Psoas muscle (tissue), 8 donors: ENCODE measurements at places on chromosomes 4 and X.
A peak's percentile ranks its signal among the peaks of the same experiment; 100 is the strongest.

GRCh38 chrX:111102636-111103035, 6.6 kb downstream of the PAK3 start:
- DNase-seq: no peak

DNA sequence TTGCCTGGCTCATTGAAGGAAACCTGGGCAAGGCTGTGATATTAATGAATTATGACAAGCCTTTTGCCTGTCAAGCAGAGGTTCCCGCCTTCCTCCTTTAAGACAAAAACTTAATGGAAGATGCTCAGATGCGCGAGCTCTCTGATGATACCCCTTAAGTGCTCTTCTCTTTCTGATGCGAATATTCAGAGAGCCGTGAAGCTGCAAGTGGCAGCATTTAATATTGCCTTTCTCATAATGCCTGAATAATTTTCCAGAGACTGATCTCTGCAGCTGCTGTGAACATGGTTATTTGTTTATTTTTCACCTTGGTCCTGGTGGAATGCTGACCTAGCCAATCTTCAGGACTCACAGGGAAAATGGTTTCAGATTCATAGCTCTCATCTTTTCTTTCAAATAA, 251.8 kb downstream of the TENM3 start:
- no peak for DNase-seq

GRCh38 chrX:136215559-136215958, 35.6 kb downstream of the MAP7D3 start:
- no peak for DNase-seq

GRCh38 chr4:61296144-61296543, 96.0 kb downstream of the ADGRL3 start:
- no peak for DNase-seq

DNA sequence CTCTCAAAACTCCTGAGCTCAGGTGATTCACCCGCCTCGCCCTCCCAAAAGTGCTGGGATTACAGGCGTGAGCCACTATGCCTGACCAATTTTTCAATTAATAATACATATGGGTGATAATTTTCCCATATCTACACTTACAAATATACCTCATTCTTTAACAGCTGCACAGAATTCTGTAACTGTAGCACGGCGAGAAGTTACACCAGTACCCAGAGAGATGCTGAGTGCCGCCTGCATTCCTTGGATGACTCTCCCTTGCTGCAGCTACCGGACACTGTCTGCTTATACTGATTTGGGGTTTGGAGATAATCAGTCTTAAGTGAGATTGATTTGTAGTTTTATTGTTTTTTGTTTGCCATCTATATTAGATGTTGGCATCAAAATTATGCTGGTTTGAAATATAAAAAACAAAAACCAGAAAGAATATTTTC, 5.8 kb downstream of the TIFA start:
- no peak for DNase-seq

GRCh38 chr4:66123831-66124413, 453.6 kb upstream of the EPHA5 start:
- no peak for DNase-seq

- DNase-seq: no peak
Observed at GRCh38 chrX:40872351-40872750, 137.0 kb upstream of the MED14 start.

DNA sequence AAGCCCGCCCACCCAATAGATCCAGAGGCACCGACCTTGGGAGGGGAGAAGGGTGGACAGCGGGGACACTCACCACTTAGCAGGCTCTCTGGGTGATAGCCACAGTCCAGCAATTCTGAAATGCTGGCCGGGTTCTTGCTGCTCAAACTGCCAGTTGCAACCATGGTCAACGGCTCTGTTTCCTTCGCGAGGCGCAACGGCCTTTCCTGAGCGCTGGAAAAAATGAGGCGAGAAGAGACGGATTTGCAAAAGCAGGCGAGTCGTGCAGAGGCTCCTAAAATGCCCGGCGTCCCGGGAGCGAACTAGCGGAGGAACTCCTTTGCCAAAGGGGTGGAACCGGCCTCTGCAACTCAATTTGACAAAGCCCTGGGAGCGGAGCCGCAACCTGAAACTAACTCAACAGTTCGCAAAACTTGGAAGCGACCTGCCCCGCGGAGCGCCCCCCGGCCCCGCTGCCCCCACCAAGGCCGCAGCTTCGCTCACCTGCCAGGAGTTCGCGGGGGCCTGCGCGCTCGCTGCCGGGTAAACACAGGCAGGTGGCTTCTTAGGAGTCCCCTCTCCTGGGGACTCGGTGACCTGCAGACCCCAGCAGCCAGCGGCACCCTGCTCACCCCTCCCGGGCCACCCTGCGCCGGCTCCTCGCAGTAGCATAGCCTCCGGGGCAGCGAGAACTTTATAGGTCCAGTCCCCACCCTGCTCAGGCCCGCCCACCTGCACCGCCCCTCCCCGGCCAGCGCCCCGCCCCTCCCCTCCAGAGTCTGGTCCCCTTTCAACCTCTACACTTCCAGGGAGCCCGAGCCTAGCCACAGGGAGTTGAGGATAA, at the start of gene DDIT4L:
Gene DDIT4L, minus strand, starts transcription at position 649 of the 823 bp plus-strand sequence. Its CDS starts 485 bp downstream, at position 164.
- peak; percentile 69 for DNase-seq

GRCh38 chr4:158818560-158819140, 49.8 kb downstream of the FNIP2 start:
- DNase-seq: no peak

- DNase-seq: no peak
Observed at GRCh38 chr4:155911905-155912304, 8.4 kb downstream of the TDO2 start.

DNA sequence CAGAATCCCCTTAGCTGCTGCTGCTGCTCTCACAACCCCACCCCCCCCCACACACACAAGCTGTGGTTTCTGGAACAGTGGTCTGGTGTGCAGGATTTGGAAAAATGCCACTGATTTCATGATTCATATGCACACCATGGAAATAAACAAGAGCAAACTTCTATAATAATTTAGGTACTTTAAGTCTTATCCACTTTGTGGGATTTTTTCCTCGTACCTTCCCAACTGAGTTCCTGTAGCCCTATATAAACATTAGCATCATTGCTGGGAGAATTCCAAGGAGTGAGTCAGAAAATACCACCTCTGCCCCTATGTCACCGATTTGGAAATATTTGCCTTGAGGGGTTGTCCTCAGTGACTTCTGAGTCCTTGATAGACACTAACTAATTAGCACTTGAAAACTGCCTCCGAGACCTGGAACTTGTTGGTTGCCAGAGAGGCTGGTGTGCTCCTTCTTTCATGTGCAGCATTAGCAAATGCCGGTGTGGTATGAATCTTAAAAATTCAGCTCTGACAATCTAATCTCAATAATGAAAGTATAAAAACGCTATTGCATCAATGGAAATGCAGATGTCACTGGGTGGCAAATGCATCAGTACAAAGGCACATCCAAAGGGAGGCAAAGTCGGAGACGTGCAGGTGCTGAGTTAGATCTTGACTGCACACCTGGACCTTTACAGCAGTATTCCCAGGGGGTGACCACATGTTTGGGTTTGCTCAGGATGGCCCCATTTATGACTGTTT, 61.8 kb downstream of the CPE start:
- no peak for DNase-seq

- no peak for DNase-seq
Observed at GRCh38 chrX:137401092-137401491, 164.8 kb upstream of the ZIC3 start.

DNA sequence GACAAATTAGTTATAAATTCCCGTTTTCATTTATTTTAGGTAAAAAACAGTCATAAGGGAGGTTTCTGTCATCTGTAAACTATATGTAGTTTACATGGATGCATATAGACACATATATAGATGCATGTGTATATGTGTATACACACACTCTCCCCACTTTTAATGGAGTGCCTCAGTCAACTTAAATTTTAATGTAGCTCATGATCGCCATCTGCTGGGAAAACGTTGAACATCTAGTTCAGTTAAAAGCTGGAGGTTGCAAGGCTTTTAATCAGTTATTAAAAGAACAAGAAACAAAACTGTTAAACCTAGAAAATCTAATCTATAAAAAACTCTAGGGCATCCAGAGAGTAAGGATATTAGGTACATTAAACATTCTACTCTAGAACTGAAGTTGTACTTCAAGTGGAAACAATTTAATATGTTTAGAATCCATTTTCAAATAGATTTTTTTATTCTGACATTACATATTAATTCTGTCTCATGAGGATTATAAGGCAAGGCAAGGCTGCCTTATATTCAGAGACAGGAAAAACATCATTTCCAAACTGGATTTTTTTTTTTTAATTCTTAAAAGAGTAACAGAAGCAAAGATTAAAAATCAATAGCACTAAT, 122.6 kb downstream of the SHISA3 start:
- DNase-seq: no peak

DNA sequence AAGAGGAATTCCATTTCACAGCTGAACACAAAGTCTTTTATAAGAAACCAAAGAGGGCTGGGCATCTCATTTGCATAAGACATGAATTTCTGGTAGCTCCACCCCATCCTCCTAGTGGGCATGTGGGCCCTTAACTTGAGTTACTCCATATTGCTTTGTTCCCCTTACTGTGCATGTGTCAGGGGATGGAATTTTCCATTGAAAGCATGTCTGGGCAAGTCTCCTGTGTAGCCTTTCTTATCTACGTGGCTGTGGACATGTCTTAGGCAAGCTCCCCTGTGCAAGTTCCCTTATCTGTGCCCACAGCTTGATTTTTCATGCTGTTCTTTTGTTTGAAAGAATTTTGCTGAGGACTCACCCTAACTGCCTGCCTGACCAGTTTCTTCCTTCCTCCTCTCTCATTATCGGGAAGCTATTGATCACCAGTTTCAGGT, 123.5 kb upstream of the JADE1 start:
- no peak for DNase-seq

- DNase-seq: peak; percentile 41
Observed at GRCh38 chrX:103376118-103376978, at the start of gene BEX3. BEX3 (plus strand) TSS chrX:103376538; CDS start chrX:103377522, 984 bp downstream.

- no peak for DNase-seq
Observed at GRCh38 chr4:139625093-139625455, 40.5 kb upstream of the MGST2 start.

DNA sequence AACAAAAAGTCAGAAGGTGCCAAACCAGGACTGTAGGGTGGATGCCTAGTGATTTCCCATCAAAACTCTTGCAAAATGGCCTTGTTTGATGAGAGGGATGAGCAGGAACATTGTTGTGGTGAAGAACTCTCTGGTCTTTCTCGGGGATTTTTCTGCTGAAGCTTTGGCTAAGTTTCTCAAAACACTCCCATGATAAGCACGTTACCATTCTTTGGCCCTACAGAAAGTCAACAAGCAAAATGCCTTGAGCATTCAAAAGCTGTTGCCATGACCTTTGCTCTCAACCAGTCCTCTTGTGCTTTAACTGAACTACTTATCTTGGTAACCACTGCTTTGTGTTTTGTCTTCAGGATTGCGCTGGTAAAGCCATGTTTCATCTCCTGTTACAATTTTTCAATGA, 3.0 kb upstream of the SEC31A start:
- no peak for DNase-seq

GRCh38 chr4:105179539-105180401, 33.1 kb downstream of the TET2 start:
- DNase-seq: no peak

DNA sequence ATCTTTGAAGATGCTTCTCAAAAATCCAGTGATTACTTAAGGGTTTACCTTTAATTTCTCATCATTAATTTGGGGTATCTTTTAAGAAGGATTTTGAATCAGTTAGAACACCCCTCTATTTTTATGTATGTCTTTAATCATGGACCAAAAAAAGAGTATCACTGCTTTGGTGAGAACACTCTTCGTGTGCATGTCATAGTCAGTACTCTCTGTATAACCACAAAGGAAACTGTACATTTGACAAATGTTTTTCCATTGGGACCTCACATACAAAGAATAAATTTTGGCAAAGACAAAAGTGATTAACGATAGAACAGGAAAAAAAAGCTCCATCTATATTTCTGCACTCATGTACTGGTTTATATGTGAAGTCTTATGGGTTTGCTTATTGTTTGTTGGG, 31.3 kb downstream of the FAM241A start:
- no peak for DNase-seq

GRCh38 chr4:139007640-139008039, 7.9 kb upstream of the NOCT start:
- no peak for DNase-seq

DNA sequence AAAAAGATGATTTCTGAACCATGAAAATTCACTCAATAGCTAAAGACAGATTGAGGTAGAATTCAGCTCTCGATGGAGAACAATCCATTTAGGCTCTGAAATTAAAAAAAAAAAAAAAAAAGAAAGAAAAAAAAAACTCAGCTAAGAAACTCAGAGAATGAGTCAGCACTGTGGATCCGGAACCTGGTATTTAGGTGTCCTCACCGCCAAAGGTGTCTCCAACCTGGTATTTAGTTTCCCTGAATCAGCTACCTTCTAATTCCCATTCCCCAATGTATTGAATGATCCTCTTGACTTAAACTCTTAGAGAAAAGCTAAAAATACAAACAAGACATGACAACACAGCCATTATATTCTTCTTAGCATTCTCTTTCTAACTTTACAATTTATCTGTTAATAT, 150.3 kb upstream of the RASGEF1B start:
- DNase-seq: no peak

DNA sequence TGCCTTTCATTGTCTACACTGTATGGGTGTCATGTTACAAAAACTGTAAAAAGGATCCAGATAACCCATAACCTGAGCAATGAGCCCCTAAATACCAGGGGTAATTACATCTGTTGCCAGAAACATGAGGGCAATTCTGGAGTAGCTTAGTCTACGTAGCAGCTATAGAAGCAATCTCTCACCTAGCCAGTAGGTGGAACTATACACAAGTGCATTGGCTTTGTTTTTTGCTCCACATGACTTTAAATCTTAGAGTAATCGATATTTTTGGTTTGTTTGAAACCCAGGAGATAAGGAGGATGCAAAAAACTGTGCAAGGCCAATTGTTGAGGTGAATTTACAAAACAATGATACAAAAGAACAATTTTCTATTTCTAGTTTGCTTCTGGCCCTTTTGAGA, 57.5 kb downstream of the GPR82 start:
- DNase-seq: no peak

DNA sequence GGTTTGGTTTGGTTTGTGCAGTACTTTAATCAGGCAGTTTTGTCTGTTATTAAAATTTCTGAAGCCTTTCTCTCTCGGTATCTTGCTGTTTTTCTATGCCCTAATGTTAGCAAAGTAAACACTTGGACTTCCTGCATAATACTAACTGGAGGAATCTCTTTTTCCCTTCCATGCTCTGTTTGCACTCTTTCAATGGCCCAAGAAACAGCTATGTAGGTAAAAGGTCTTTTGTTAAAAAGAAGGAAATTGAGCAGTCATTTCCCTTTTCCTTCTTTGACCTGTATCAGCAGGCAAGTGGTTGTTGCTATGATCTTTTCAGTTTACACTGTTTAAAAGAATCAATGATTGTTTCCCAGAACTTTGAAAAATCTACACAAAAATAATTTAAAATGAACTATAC, 82.7 kb downstream of the CCSER1 start:
- no peak for DNase-seq

- no peak for DNase-seq
Observed at GRCh38 chrX:16750136-16750535, 30.7 kb downstream of the SYAP1 start.

GRCh38 chr4:148542922-148543623, 100.9 kb upstream of the NR3C2 start:
- no peak for DNase-seq

- no peak for DNase-seq
Observed at GRCh38 chr4:1408418-1408817, 2.2 kb upstream of the NKX1-1 start.

- no peak for DNase-seq
Observed at GRCh38 chr4:10504570-10505179, 47.4 kb upstream of the ZNF518B start.
